Psoas muscle (tissue), 8 donors: ENCODE measurements at places on chromosomes 7 and 10. TPM values are rescaled to one million over a fixed set of nuclear protein-coding genes. Genes with fewer than 3 reads are reported as not detected.

The TAC1 gene
- polyA plus RNA-seq = not detected

The TDRD1 gene
- polyA plus RNA-seq = not detected

The RASA4 gene
- polyA plus RNA-seq = 107 TPM

The SEPTIN14 gene
- polyA plus RNA-seq = not detected

The FAM241B gene
- polyA plus RNA-seq = 2.8 TPM

The CTTNBP2 gene
- polyA plus RNA-seq = 0.38 TPM

The UCMA gene
- 0.04 TPM for polyA plus RNA-seq

The TRIM73 gene
- polyA plus RNA-seq = 0.44 TPM

The STRA8 gene
- not detected for polyA plus RNA-seq

The GTF2IRD1 gene
- polyA plus RNA-seq = 43.0 TPM

The TLX1 gene
- not detected for polyA plus RNA-seq

The NRCAM gene
- polyA plus RNA-seq = 1.8 TPM

The AKR1C1 gene
- 1,974 TPM for polyA plus RNA-seq

The USP6NL gene
- polyA plus RNA-seq = 2.4 TPM

The NCAPG2 gene
- polyA plus RNA-seq = 1.9 TPM

The HPS1 gene
- 29.1 TPM for polyA plus RNA-seq

The DLX6 gene
- polyA plus RNA-seq = not detected

The PCLO gene
- polyA plus RNA-seq = not detected

The GSTO1 gene
- polyA plus RNA-seq = 742 TPM

The ZPBP gene
- not detected for polyA plus RNA-seq

The TMEM236 gene
- polyA plus RNA-seq = 0.93 TPM

The LOXL4 gene
- polyA plus RNA-seq = 7.4 TPM

The C10orf67 gene
- polyA plus RNA-seq = 0.06 TPM

The NUTM2A gene
- polyA plus RNA-seq = 0.49 TPM
